ENCODE measurements at places on chromosomes 5 and 9. TPM values are rescaled to one million over a fixed set of nuclear protein-coding genes. Genes with fewer than 3 reads are reported as not detected.

DNA sequence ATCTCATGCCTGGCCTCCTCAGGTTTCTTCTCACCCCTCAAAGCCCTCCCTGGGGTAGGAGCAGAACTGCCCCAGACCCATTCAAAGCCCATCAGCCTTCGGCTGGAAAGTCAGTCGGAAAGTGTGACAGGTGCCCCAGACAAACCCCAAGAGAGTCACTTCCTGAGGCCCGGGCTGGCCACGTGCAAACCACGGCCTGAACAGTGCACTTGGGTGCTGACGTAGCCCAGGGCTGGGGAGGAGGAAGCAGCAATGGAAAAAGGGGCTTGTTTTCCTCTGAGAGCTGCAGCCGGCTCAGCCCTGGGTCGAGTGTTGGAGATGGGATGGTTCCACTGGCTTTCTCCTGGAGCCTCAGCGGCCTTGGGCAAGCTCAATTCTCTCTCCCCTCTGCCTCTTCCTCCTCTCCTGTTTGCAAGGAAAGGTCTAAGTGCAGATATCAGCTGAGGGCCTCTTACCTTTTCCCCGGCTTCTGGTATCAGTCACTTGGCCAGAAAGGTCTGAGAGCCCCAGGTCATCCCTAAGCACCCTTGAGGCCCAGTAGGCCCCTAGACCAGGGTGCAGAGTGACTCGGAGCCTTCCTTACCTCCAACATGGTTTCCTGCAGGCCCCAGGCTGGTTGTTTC, 5.9 kb upstream of the EGR1 start:
- no peak overlapping the region for H3K27ac ChIP-seq
- H3K4me1 ChIP-seq: peaks cover 8% of the 10 kb centered on the region
- H3K36me3 ChIP-seq: no peaks in the 10 kb centered on the region
- H3K4me3 ChIP-seq: no peak overlapping the region
- no peak for DNase-seq
- no peaks in the 10 kb centered on the region for H3K27me3 ChIP-seq

DNA sequence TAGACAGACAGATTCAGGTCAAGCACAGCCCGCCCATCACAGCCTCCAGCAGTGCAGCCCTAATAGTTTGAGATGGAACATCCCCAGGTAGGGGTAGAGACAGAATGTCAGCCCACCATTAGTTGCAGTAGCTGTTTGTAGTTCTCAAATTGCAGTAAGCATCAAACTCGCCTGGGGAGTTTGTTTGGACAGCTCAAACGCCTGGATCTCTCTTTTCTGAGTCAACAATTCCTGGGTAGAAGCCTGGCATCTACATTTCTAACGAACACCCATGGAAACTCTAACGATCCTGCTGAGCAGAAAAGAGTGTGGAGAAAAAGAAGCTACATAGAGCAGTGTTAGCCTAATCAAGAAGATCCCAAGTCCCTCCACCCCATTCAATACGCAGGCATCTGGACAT, 59.4 kb downstream of the ADAMTS16 start:
- no peak overlapping the region for H3K4me3 ChIP-seq
- peaks cover 12% of the 10 kb centered on the region for H3K27me3 ChIP-seq
- no peak overlapping the region for H3K27ac ChIP-seq
- H3K36me3 ChIP-seq: no peaks in the 10 kb centered on the region

GRCh38 chr5:14668181-14668591, 3.7 kb downstream of the OTULIN start:
- no peak overlapping the region for H3K27ac ChIP-seq
- DNase-seq: no peak
- no peak overlapping the region for H3K4me3 ChIP-seq
- H3K27me3 ChIP-seq: no peaks in the 10 kb centered on the region

GRCh38 chr5:132480893-132481595, 9.5 kb downstream of the IRF1 start:
- H3K27ac ChIP-seq: peak overlapping the region; percentile 34
- DNase-seq: no peak
- H3K27me3 ChIP-seq: no peaks in the 10 kb centered on the region
- H3K4me1 ChIP-seq: peaks cover 24% of the 10 kb centered on the region
- H3K4me3 ChIP-seq: no peak overlapping the region

SLC25A2 gene
- total RNA-seq: 0.81 TPM

Data from osteocyte (in vitro differentiated cells).